ENCODE measurements at places on chromosomes 3 and 15. TPM values are rescaled to one million over a fixed set of nuclear protein-coding genes. Genes with fewer than 3 reads are reported as not detected.

GRCh38 chr15:31434588-31435260 lies 108.1 kb downstream of the KLF13 start:
- DNase-seq = no peak

DNA sequence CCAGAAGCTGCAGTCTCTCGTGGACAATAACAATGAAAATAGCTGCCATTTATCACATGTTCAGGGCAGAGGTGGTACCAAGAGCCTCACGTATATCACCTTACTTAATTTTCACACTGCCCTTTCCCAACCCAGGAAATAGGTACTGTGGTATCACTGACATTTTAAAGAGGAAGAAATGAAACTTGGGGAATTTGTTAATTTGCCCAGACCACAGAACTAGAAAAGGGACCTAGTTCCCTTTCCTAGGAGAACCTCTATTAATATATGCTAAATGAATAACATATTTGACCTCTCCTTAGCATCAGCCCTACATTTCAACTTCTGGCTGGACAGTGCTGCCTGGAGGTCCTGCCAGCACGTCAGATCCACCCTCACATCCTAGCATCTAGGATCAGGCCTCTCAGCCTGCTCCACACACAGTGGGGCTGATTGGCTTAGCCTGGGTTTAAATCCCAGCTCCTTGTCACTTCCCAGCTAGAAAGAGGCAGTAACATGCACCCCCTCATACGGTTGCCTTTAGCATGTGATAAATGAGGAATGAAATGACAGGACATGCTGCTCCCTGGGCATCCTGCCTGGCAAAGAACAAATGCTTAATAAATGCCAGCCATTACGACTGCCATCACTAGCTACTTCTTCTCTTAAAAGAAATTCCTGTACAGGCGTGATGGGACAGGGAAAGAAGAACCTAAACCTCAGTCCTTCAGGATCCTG lies 95.1 kb upstream of the TNFAIP8L3 start:
- DNase-seq = no peak

DNA sequence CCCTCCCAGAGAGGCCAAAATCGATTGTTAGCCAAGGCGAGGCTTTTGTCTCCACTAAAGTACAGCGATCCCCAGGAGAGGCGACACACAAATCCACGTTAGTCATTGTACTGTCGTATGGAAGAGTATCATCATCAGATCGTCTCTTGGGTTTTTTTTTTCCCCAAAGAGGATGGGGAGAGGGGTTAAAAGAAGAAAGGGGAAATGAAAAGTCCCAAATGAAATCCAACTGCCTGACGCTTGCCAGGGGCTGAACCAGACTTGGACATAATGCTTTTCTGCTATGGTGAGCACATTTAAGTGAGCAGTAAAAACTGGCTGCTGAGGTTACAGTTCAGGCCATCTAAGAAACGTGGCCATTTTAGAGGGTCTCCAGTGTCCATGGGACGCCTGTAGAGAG lies 37.9 kb upstream of the CTSH start:
- no peak for DNase-seq

- DNase-seq = peak; percentile 75
Observed at GRCh38 chr3:114496874-114497273, 203.0 kb downstream of the TIGIT start.

The TYRO3 gene
- total RNA-seq = 6.1 TPM

The CLDN18 gene
- not detected for total RNA-seq

GRCh38 chr3:181721046-181721875 lies 9.5 kb downstream of the SOX2 start:
- no peak for DNase-seq

The DTWD1 gene
- 18.1 TPM for total RNA-seq

DNA sequence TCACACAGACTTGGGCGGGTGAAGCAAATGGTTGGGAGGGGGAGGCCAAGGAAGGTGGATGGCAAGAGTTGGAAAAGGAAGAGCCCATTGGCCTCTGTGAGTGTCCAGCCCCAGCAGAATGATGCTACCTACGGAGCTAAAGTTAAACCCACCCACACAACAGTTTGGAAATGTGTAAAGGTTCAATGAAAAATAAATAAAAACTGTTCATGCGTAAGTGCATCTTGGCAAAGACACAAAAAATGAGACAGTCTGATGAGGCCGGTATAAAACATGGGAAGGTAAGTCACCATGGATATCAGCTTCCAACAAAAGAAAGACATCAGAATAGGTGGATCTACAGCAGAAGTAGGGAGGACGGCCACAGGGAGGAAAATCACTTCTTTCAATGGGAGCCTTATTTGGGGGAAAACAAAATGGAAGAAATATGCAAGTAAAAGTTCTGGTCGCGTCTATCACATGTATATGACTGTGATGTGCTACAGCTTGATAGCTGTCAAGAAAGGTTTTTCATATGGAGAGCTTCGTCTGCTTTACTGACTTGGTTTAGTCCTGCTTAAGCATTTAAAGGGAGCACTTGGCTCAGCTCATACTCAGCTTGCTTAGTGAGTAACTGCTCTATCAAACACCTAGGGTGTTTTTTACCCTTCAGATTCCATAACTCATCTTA lies 82.8 kb downstream of the TIGIT start:
- DNase-seq = peak; percentile 42

The POPDC2 gene
- 0.40 TPM for total RNA-seq

DNA sequence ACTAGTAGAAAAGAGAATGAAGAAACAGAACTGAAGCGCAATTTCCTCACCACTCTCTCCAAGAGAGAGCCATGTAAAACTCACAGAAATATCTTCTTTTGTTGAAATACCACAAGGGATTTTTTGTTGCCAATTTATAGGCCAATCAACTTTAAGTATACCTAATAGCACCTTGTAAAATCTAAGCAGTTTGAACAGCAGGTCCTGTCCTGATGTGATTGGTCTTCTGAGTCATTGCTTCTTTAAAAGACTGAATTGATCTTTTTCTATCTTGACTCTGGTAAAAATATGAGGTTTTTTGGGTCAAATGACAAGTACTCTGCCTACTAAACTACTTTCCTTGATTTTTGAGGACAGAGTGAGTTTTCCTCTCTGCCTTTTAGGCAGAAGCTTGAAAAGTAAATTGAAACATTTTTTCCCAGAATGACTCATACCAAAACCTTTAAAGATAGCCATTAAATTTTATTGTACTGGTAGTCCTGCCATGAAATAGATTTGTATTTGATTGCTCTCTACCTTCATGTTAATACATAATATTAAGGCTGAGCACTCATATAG lies 343.9 kb upstream of the CBLB start:
- peak; percentile 59 for DNase-seq

DNA sequence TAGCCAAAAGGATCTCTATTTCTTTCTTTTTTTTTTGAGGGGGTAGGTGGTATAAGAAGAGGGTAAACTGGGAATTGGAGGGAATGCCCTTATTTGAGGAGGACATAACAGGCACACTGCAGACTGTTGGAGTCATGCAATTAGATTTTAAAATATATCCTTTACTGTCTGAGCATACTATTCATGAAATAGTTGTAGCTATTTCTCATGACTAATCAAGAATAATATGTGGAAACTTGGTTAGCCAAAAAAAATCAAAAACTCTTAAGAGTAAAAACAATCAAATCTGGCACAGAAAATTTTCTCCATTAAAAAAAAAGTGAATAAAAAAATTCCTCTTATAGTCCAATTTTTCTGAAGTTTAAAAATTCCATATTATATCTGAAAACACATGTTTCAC lies 174.9 kb downstream of the SCAPER start:
- no peak for DNase-seq

DNA sequence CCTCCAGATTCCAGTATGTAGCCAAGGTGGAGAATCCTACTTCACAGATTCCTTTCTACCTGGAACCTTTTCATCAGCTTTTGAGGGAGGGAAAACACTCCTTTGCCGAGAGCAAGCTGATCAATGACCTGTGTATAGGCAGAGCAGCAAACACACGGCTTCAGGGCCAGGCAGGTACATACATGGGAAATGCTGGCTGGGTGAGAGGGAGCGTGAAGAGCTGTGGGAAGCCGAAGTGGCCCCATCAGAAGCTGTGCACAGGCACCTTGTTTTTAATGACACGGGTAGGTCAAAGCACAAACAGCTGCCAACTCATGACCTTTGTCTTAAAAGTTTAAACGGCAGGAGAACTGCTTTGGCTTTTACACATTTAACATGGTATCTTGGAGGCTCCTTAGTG lies 25.3 kb downstream of the STARD5 start:
- no peak for DNase-seq

The RBP2 gene
- not detected for total RNA-seq

The MCF2L2 gene
- total RNA-seq = 0.25 TPM

The NANOGP8 gene
- total RNA-seq = not detected

- DNase-seq = no peak
Observed at GRCh38 chr15:85542895-85543331, 162.5 kb downstream of the AKAP13 start.

The CKMT1A gene
- total RNA-seq = not detected

- DNase-seq = no peak
Observed at GRCh38 chr3:37689645-37690356, 171.9 kb upstream of the CTDSPL start.

DNA sequence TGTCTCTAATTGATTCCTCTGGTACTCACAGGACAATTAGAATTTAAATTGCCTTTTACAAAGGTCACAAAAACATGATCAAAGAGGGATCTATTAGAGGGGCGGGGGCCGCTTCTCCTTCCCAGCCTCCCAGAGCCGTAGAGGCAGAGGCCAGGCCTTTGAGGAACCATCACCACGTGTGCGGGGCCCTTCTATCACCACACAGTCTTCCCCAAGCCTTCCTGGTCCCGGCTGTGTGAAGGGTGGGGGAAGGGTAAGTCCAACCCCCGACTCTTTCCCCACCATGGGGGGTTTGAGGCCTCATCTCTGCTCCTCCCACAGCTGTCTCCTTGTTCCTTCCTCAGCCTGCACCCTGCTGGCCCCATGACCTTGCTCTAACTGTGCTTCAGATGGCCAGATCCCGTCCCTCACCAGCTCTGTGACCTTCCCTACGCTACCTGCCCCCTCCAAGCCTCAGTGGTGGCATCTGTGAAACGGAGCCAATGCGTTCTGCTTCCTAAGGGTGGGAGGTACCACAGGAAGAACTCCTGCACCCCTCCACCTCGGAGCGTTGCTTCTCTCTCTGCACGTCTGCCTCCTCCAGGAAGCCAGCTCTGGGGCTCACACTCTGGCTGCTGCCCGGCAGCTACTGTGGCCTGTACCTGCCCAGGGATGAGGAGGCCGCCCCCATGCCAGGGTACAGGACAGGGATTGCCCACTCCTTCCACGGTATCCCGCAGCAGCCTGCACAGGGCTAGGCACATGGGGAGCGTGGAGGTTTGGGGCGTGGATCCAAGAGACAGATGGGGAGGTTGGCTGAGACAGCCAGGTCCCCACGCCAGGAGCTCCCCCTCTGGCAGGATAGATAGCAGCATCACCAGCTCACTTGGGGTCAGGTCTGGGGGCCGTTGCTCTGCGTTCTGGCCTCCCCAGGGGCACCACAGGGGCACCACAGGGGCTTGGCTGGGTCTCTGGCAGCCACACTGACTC lies 83.8 kb downstream of the LINGO1 start:
- DNase-seq = no peak

DNA sequence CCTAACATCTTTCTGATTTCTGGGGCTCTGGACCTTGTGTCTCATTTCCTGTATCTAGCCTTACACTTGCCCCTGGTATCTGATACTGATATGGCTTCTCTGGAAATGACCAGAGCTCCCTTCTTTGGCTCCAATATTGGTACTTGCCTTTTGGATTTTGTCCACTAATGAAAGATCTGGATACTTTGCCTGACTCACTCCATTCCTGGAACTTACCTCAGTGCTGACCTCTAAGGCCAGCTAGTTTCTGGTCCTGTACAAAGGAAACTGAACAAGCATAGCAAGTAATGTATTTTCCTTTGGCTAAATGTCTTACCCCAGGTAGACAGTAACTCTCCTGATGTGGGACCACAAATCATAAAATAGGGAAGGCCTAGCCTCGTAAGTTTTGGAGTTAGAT lies 93.8 kb upstream of the SLC4A7 start:
- DNase-seq = peak; percentile 85
